ENCODE measurements at places on chromosomes 7 and 10.

DNA sequence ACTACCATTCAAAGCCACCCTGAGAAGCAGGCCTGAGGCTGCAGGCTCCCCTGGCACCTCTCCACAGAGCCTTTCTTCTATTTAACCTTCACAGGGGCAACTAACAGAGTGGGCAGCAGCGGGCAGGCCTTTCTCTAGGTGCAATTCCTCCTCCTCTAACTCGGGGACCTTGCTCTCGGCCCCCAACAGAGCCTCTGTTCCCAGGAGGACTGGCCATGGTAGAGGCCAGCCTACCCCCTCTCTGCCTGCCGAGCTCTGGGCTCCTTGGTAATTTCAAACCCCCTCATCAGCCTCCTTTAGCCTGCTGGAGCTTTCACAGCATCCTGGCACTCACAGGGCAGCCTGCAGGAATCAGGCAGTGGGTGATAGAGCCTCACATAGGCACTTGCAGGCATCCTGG lies 920.8 kb upstream of the ZNF722 start:
- no peak for DNase-seq

DNA sequence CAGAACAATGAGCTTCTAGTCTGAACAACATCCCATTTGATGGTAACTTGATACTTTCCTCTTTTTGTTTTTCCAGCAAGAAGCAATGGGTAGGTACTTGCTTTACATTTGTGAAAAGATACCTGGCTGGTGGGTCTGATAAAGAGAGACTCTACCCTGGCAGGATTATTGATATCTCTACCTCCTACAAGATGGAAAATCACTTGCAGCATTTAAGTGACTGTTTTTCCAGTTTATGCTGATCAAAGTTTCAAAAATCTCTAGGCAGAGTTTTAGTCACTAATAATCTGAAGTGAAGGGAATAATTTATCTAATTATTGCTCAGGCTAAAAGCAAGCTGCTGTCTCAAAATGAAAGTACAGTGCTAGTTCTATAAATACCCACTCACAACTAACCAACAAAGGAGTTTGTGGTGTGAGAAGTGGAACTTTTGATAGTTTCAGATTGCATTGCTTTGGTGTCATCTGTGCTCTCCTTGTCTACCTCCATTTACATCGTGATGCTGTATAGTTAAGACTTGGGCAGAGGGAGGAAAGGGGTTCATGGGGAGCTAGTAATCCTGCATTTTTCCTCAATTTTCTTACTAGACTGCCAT lies 86.0 kb upstream of the ANKRD1 start:
- no peak for DNase-seq

- no peak for DNase-seq
Measured at GRCh38 chr7:27196287-27196767, 3.6 kb downstream of the HOXA13 start.

DNA sequence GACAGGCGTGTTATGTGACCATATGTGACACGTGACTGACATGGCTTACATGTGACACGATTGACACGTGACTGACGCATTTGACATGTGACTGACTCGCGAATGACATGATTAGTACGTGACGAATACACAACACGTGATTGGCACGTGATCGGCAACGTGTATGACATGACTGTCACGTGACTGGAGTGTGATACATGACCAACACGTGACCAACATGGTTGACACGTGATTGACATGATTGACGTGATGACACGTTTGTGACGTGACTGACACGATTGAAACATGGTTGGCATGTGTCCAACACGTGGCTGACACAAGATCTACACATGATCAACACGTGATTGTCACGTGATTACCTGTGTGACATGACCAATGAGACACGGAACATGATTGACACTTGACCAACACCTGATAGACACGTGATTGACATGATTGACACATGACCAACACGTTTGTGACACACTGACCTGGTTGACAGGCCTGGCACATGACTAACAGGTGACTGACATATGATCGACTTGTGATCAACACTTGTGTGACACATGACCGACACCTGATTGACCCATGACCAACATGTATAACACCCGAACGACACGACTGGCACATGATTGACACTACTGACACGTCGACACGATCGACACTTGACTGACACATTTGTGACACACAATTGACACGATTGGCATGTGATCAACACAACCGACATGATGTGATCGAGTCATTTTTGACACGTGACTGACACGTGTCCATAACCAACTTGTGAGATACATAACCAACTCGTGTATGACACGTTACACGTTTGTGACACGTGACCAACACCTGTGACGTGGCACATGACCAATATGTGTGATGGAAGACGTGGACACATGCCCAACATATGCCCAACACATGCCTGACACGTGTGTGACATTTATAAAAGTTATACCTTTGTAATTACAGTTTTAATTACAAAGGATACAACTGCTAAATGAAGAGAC lies 21.1 kb downstream of the CRPPA start:
- DNase-seq, result no peak

DNA sequence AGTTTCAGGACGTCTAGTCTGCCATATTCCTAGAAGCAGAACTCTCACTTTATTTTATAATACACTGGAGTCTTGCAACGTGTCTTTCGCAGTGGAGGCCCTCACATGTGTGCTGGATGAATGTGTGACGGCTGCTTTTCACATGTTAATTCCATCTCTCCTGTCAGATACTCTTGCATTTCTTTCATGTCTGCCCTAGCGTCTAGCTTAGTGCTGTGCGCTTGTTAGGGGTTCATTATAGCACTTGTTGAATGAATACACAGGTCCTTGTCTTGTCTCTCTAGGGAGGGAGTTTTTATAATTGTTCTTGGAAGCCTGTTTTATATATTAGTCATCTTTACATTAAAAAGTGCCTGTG lies 94.4 kb downstream of the MAP3K8 start:
- DNase-seq, result no peak

- DNase-seq, result no peak
Measured at GRCh38 chr7:55575733-55576132, 3.4 kb upstream of the VOPP1 start.

- DNase-seq, result no peak
Measured at GRCh38 chr10:33519130-33519860, 184.8 kb upstream of the NRP1 start.

GRCh38 chr7:121084256-121084655 lies 95.7 kb downstream of the CPED1 start:
- DNase-seq, result no peak

DNA sequence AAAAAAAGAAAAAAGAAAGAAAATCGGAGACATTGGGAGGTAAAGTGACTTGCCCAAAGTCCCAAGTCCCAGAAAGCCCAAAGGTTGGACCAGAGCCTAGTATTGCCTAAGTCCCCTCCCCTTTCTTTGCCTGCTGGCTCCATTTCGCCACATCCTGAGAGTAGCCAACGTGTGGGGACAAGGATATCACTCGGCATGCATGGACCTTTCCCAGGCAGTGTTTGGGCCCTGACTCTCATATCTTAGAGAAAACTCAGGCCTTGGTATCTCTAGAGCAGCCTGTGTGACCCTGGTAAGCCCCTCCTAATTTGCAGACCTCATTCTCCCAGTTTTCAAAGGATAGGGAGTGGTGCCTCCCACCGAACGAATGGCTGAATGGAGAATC lies 294.2 kb upstream of the ZMIZ1 start:
- DNase-seq, result no peak

DNA sequence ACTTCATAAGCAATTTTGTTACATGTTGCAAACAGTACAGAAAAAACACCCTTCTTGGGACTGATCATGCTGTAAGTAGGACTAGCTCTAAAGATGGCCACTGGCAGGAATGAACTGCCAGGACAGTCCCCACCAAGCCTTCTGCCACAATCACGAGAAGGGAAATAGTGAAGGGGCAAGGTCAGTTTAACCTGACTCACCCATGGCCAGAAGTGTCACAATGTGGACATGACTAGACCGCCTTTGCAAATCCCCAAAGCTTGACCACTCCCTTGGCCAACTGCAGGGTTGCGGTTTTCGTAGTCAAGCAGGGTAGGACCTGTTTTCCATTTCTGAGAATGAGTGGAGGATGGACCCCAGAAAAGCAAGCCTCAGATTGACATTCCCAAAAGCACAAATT lies 19.4 kb upstream of the FRAT2 start:
- DNase-seq, result no peak

DNA sequence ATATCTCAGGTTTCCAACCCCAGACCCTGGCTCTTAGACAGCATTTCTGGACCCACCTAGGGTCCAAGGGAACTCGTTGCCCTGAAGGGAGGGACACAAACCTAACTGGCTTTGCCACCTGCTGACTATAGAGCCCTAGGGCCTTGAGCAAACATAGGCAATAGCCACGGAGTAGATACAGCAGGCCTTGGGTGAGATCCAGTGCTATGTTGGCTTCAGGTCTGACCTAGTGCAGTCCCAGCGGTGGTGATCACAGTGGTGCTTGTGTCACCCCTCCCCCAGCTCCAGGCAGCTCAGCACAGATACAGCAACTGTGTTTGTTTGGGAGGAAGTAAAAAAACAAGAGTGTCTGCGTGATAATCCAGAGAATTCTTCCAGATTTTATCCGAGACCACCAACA lies 9.7 kb upstream of the TNKS2 start:
- DNase-seq, result no peak

DNA sequence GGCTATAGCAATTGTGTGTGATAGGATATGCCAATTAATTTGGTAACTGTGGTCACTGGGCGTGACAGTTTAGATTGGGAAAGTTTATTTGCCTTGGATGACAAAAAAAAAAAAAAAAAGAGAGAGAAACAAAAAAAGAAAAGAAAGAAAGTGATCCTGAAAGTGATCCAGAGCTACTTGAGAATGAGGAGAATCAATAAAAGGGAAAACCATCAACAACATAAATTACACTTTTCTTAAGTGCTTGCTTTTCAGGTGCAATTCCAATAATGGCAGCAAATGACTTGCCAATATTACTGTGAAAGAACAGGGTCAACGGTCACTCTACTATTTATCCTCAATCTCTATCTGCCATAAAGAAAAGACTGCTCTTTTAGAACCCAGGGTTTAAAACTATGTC lies 191.8 kb upstream of the SEMA3C start:
- no peak for DNase-seq

GRCh38 chr7:86328801-86329433 lies 314.8 kb upstream of the GRM3 start:
- no peak for DNase-seq

GRCh38 chr10:94303929-94304328 lies 58.8 kb downstream of the NOC3L start:
- DNase-seq, result no peak

- no peak for DNase-seq
Measured at GRCh38 chr7:30702200-30702599, 19.9 kb upstream of the CRHR2 start.

DNA sequence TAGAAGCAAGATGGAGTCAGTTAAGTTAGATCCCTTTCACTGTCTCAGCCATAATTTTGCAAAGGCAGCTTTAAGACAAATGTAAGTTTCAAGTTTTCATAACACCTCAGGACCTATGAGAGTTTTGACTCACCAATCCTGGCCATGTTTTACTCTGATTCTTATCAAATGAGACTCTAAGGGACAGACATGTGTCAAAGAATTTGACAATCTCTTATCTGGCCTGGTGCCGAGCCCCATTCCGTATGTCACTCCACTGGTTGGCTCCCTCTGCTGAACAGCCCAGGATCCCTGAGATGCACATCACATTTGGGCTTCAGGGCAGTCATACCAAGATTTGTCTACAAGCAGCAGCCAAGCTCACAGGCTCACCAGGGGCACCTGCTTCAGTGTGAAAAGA lies 187.6 kb upstream of the STK17A start:
- no peak for DNase-seq

DNA sequence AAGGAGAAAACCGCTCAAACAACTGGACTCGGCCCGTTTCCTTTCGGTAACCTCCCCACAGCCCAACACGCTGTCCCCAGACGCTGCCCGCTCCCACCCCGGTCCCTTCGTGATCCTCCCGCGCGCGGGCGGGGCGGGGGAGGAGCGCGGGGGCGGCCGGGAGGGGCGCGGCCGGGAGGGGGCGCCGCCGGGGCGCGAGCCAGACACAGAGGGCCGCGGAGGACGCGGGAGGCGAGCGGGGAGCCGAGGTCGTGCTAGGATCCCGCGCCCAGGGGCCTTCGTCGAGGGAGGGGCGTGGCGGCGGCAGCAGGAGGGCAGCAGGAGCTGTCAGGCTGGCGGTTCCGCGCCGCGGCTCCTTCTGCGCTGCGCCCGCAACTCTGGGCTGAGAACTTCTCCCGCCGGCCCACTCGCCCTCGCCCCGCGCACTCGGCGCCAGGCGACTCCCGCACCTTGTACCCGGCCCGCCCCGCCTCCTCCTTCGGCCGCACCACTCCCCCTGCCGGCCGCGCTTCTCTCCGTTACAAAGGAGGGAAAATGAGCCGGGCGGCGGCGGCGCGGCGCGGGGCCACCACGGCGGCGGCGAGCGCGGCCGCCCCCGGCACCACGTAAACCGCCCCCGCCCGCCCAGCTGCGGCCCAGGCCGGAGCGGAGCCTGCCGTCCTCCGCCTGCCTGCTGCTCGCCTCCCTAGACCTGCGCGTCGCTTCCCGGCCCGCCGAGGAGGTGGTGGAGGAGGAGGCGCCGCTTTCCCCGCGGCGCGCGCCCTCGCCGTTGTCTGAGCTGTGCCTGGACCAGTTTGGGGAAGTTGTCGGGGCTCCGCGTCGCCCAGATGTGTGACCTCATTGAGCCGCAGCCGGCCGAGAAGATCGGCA lies at the start of gene CDK14:
CDK14 (plus strand) TSS at position 521 of the 870 bp plus-strand sequence; CDS start at position 828, 307 bp downstream.
- DNase-seq, result peak; percentile 28

All from nucleus accumbens (tissue), 56 donors.